ENCODE measurements at places on chromosomes 2 and 18.

GRCh38 chr2:179021258-179021657, 28.7 kb downstream of the CCDC141 start:
- no peak for DNase-seq

DNA sequence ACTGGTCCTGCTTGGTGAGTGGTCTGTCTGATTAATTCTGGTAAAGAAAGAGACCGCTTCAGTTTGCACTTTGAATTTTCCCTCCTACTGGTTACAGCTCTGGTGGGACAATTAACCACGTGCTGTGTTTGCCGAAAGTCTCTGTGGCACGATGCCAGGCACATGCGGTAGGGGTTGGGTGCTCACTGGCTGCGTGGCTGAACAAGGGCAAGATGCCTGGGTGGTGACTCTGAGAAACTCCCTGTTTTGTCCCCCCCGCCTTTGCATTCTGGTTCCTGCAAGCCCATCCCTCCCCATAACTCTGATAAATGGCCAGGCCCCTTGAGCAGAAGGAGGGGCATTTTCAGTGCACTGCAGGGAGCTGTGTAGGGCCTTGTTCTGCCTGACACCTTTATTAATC, 206.1 kb downstream of the TFCP2L1 start:
- no peak for DNase-seq

DNA sequence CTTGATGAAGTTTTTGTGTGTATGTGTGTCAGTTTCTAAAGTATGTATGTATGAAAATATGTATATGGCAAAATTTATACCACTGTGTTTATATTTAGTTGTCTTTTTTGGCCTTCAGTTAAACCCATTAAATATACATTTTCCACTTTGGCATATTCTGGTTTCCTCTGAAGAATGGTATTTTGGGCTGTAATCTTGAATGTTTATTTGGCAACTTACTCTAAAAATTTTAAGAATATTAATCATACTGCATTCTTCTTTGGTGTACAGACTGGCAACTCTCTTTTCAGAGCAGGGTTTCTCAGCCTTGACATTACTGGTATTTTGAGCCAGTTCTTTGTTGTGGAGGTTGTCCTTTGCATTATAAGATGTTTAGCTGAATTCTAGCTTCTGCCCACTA, 27.9 kb upstream of the CCBE1 start:
- DNase-seq: no peak

DNA sequence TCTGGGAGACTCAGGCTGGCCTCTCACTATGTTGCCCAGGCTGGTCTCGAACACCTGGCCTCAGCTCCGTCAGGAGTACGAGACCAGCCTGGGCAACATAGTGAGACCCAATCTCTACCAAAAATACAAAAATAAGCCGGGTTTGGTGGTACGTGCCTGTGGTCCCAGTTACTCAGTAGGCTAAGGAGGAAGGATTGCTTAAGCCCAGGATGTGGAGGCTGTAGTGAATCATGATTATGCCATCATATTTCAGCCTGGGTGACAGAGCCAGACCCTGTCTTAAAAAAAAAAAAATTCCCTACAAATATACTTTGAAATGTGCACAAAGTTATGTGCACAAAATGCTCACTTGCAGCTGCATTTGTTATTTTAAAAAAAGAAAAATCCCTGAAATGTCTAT, 26.3 kb upstream of the AGAP1 start:
- no peak for DNase-seq

DNA sequence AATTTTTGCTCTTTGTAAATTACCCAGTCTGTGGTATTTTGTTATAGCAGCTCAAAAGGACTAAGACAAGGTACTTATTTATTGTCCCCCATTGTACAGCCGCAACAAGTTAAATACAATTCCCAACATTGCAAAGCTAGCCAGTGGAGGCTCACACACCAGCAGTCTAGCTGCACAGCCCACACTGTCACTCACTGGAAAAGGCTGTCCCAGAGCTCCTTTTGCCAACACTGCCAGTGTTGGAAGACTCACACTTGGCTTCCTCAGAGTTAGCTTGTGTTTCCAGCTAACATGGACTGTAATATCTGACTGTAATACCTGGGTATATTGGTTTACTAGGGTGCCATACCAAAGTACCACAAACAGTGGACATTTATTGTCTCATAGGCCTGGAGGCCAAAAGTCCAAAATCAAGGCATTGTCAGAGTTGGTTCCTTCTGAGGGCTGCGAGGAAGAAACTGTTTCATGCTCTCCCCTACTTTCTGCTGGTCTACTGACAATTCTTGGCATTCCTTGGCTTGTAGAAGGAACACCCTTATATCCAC, 6.6 kb upstream of the DYM start:
- DNase-seq: no peak

GRCh38 chr18:14174706-14175085, 42.5 kb upstream of the ZNF519 start:
- no peak for DNase-seq

- DNase-seq: no peak
Observed at GRCh38 chr2:109032229-109032820, 43.3 kb upstream of the EDAR start.

DNA sequence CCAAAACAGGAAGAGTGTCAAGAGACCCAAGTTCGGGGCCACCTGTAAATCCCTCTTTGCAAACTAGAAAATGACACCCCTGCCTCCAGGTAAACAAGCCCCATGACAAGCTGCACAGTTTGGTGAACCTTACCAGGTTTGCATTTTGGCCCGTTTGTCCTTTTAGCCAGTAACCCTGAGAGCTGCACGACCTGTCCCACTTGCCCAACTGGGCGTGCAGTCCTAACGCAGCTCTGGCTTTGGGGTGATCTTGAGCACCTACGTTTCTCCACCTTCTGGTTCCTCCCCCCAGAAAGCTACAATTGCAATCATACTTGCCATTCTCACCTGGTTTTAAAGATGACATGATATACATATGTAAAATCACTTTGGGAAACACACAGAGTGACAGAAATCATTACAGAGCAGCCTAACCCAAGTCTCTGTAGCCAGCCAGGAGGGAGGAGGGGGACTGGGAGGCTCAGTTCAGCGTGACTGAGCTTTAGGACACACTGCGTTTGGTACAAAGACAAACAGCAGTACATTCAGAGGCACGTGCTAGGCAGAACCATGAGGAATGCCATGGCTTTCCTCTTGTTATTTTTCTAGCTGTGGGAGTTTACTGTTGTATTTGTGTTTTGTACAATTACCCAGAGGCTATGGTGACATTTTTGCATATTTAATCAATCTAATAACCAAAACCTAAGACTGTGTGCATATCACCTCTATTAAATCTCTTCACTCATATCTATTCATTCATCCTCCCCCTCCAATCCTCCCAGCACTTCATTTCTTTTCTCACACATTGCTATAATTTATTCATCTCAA, 304.0 kb downstream of the IRS1 start:
- DNase-seq: no peak

GRCh38 chr18:74368901-74369705, 53.5 kb downstream of the C18orf63 start:
- DNase-seq: no peak

- no peak for DNase-seq
Observed at GRCh38 chr2:236238751-236239150, 25.5 kb downstream of the ASB18 start.

DNA sequence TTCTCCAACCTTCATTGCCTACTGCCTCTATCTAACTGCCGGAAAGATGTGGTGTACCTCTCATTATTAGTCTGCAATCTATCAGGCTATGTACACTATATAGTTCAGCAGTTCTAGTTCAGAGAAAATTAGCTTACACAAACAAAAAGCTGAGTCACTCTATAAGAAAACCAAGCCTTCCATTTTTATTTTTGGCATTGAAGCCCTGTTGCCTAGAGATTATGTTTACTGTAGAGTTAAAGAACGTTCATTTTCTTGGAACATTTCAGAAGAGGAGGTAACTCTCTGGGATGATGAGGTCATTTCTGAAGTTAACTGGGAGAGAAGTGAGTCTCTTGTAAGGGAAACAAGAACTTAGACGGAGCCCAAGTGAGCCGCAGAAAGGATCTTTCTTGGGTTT, 133.5 kb downstream of the FAM124B start:
- DNase-seq: no peak

- DNase-seq: no peak
Observed at GRCh38 chr2:46493241-46493970, 14.0 kb downstream of the TMEM247 start.

- no peak for DNase-seq
Observed at GRCh38 chr2:49355611-49356010, 201.3 kb upstream of the FSHR start.

- no peak for DNase-seq
Observed at GRCh38 chr2:187313831-187314230, 134.2 kb downstream of the CALCRL start.

GRCh38 chr2:85119900-85120299, 13.3 kb upstream of the TCF7L1 start:
- DNase-seq: no peak

DNA sequence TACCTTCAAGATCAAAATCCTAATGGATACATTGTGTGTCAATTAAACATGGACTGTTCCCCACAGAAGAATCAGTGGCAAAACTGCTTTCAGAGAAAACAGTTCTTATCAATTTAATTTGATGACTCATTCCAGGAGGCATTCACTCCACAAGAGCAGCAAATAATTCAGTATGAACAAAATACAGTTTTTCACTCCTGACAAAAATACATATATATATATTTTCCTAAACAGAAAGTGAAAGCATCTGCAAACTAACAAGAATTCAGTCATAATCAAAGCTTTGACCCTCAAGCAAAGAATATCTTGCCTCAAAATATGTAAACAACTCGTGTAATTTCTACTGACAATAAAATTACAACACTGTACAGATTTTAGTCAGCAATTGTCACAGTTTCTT, 685.1 kb upstream of the SLC8A1 start:
- no peak for DNase-seq

DNA sequence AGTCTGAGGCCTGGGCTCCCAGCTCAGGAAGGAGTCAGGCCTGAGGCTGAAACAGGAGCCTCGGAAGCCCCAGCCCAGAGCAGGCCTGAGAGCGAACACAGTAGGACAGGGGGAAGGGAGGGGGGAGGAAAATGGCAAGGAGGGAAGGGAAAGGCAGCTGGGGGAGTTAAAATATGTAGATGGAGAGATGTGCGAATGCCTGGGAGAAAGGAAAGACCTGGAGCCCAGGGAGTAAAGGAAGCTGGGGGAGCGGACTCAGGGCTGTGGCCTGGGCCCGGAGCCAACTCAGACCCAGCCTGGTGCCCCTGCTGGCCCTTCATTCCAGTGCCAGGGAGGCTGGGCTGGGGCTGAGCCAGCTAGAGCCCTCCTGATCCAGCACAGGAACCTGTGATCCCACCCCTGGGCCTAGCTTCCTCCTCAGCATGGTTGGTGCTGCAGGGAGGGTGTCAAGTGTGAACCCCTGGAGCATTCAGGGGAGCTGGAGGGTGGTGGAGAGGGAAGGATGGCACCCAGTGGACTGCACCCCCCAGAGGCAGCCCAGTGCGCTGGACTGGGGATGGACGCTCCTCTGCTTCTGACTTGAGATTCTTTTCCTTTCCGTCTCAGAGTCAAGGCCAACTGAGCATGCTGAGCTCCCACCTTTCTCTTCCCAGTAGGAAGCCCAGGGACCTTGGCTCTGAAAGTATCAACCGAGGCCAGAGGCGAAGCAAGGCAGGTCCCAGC, 46.3 kb downstream of the EMX1 start:
- DNase-seq: no peak

DNA sequence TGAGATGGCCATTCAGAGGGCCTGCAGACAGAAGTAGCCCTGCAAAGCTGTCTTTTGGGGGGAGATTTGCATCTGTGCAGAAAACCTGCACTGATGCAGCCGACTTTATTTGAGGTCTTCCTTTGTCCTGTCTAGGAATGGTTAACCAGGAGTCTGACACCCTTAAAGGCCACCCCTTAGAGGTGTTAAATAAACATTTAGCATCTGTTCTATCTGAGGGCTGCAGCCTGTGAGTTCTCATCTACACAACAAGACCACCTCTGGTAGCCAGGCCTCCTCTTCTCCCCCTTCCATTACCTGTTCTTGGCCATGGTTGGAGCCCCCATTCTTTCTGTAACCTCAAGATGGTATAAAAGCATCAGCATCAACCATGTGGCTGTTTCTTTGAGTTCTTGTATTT, 214.4 kb upstream of the HS6ST1 start:
- no peak for DNase-seq

DNA sequence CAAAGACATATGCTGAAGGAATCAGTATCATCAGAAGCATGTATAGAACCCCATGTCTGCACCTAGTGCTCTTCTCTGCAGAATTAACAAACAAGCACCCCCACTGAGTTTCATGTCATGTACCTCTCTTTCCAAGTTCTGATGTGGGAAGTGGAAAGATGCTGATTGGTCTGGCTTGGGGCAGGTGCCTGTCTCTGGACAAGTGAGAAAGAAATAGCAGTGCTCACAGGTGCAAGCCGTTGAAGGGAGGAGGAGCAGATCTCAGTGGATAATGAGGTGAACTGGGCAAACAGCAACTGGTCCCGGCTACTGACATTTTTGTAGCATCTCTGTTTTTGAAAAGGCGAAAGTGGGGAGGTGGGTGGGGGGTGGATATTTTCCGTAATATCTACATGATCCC, 17.5 kb upstream of the ACVR1 start:
- no peak for DNase-seq

- DNase-seq: peak; percentile 98
Observed at GRCh38 chr18:48896875-48897511, 53.8 kb downstream of the SMAD7 start.

- no peak for DNase-seq
Observed at GRCh38 chr2:7803515-7803914, 878.3 kb upstream of the ID2 start.

DNA sequence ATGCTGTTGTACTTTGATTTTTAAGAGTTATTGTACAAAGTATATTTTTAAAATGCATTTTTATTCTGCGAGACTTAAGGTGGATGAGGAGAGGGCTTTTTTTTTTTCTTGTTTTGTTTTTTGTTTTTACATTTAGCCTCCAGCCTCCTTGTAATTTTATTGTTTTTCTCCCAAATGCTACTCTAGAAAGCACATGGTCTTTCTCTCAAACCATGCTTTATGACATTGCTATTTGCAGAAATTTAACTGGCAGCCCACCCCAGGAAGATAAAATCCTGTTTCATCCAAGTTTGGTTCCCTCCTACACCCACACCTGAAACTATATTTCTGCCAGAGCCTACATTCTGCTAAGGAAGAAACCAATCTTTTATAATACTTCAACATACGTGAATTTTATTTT, 184.6 kb downstream of the ARHGAP15 start:
- no peak for DNase-seq

All from AML-193 (cell line).